ENCODE measurements at places on chromosomes 3 and 15.

DNA sequence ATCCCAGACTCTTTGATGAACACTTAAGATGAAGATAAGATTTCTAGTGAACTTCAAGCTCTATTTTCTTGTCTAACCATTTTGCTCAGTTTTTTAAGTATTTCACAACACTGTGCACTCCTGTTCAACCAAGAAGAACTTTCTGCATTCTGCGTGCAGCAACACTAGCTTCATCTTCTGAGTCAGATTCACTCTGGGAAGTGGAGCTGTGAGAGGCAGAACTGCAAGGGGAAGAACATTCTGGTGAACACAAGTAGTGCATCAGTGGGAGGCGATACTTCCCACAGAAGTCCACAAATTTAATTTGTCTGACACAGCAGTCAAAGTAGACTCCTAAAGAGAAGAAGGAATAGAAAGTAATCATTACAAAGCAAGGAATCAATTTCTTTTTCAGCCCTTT is 18.1 kb downstream of the LRRC58 start:
- DNase-seq: no peak

- no peak for DNase-seq
These were observed 53.4 kb upstream of the LRIG1 start for GRCh38 chr3:66554178-66554577.

DNA sequence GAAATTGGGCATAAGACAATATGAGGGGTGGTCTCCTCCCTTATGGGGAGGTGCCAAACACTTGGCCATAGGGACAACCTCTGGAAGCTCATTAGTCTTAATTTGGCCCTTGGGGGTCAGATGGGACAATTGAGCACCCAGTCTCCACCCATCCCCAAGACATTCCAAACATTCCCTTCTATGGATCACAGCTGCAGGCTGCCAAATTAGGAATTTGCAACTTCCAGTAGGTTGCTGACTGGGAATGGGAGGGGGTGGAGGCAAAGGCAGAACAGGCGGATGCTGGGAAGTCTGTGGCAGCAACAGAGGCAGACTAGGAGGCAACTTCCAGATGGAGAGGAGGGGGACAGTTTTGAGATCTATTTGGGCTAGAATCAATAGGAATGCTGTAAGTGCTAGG is 1.4 kb upstream of the PDHB start:
- no peak for DNase-seq

- no peak for DNase-seq
These were observed 3.6 kb downstream of the RPS17 start for GRCh38 chr15:82536409-82537350.

GRCh38 chr3:58029842-58030584 is 21.8 kb downstream of the FLNB start:
- no peak for DNase-seq

DNA sequence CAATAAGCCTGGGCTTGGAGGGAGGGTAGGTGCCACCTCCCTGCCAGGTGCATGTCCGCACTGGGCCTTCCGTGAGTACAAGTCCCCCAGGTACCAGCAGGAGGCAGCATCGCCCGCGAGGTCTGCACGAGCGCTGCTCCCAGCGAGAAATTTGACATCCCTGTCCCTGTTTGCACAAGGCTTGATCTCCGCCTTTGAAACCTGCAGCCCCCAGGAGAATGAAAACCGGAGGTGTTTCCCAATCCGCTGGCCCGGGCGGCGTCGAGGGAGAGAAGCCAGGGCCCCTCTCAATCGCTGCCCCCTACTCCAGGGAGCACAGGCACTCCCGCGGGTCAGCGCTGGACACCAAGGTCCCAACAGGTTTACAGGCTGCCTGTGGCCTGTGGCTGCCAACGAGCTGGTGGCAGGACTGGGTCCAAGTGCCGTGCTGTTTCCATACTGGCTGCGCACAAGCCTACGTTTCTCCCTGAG is 961 bp downstream of the HAPLN3 start:
- DNase-seq: peak; percentile 78

- no peak for DNase-seq
These were observed 14.7 kb upstream of the SYN2 start for GRCh38 chr3:11989383-11990038.

DNA sequence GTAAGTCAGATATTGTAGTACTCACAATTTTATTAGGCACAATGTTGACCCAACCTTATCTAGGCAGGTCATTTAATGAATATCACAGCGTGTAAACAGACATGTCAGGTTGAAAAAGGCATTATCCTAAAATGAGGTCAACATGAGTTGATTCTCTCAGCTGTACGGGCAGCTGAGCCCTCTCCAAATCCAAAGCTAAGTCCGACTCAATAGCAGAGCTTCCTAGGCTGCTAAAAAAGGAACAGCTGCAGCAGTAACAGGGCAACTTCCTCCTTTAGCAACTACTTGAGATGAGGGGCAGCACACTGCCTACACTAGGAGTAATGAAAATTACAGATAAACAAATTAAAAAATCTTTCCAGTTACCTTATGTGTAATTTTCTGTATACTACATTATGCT is 189.2 kb downstream of the CADM2 start:
- DNase-seq: no peak
